Activated CD4-positive, alpha-beta memory T cell treated with anti-CD3 and anti-CD28 coated beads for 36 hours (primary cell): ENCODE measurements at places on chromosomes 6 and 20. TPM values are rescaled to one million over a fixed set of nuclear protein-coding genes. Genes with fewer than 3 reads are reported as not detected.

Gene OPRL1
- 0.63 TPM for total RNA-seq

DNA sequence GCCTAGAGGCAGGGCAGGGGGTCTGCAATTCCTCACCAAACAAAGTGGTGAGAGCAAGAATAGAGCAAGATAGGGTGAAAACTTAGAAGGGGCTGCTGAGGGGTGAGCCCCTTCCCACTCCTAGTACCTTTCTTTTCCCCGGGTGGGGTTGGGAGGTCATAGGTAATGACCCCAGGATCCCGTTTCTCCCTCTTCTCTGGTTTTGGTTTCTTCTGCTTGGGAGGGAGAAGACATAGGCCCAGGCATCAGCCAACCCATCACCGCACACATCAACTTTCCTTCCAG is 3.5 kb downstream of the VARS1 start:
- H3K27me3 ChIP-seq: no peaks in the 10 kb centered on the region
- no peak overlapping the region for H3K27ac ChIP-seq
- no peak for DNase-seq
- peaks cover 25% of the 10 kb centered on the region for H3K36me3 ChIP-seq

DNA sequence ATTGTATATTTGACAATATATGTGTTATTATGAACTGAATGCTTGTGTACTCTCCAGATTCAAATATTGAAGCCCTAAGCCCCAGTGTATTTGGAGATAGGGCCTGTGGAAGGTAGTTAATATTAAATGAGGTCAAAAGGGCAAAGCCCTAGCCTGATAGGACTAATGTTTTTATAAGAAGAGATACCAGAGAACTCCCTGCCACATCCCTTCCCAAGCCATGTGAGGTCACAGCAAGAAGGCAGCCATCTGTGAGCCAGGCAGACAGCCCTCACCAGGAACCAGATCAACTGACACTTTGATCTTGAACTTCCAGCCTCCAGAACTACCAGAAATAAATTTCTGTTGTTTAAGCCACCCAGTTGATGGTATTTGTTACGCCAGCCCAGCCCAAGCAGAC is 36.4 kb upstream of the FBXL4 start:
- H3K27ac ChIP-seq: no peak overlapping the region
- H3K36me3 ChIP-seq: no peaks in the 10 kb centered on the region
- DNase-seq: no peak
- H3K4me3 ChIP-seq: no peak overlapping the region
- peaks cover 11% of the 10 kb centered on the region for H3K27me3 ChIP-seq

DNA sequence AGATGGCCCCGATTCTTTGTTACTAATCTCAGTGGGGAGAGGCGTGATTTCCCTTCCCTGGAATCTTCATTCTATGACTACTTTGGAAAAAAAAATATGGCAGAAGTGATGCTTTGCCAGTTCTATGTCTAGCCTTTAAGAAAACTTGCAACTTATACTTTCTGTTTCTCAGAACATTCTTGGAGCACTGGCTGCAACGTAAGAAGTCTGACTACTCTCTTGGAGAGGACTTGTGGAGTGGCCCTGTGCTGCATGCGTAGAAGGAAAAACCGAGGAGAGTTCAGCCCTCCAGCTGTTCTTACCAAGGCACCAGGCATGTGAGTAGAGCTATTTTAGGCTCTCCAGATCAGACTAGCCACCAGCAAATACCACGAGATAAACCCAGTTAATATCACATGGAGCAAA is 77.6 kb upstream of the STXBP5 start:
- H3K27ac ChIP-seq: no peak overlapping the region
- peaks cover 4% of the 10 kb centered on the region for H3K4me1 ChIP-seq
- peaks cover 2% of the 10 kb centered on the region for H3K27me3 ChIP-seq
- no peak for DNase-seq
- no peak overlapping the region for H3K4me3 ChIP-seq

DNA sequence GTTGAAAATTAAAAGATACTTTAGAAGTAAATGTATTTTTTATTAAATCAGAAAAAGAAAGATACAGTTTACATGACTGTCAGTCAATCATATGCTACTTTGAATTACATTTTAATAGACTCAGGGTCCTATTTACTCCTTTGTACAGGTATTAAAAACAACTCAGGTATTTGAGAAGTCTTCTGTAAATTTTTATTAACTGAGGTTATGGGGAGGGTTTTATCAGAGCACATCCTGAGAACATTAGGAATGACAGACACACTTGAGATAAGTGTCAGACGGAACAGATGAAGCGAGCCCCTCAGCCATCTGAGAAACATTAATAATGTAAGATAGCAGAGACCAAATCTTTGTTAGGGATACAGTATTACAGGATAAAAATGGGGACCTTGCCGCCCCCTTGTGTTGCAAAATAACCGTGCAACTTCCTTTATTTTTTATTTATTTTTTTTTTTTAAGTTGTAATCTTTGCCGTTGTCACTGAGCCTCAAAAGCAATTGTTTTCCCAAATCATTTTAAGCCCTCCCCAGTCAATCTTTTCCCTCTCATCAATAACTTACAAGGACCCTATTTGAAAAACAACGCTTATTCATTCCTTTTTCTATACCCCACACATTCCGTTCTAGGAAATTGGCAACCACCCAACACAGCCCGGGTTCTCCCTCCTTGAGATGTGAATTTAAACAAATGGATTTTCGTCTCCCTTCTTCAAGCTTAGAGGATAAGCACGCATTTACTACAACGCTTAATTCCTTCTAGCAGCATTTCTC is 126.7 kb downstream of the BCAS1 start:
- no peaks in the 10 kb centered on the region for H3K27me3 ChIP-seq
- peaks cover 28% of the 10 kb centered on the region for H3K4me1 ChIP-seq
- H3K36me3 ChIP-seq: no peaks in the 10 kb centered on the region
- no peak overlapping the region for H3K27ac ChIP-seq
- no peak overlapping the region for H3K4me3 ChIP-seq

- peaks cover 3% of the 10 kb centered on the region for H3K36me3 ChIP-seq
- H3K27me3 ChIP-seq: no peaks in the 10 kb centered on the region
- DNase-seq: no peak
- no peak overlapping the region for H3K27ac ChIP-seq
- H3K4me1 ChIP-seq: peaks cover 51% of the 10 kb centered on the region
Measured at GRCh38 chr6:158323561-158323958, 11.3 kb downstream of the TULP4 start.

GRCh38 chr20:4836935-4837334 is 115.2 kb downstream of the PRND start:
- H3K27me3 ChIP-seq: no peaks in the 10 kb centered on the region
- H3K36me3 ChIP-seq: no peaks in the 10 kb centered on the region
- peaks cover 2% of the 10 kb centered on the region for H3K4me1 ChIP-seq
- no peak overlapping the region for H3K4me3 ChIP-seq
- DNase-seq: no peak
- no peak overlapping the region for H3K27ac ChIP-seq

DNA sequence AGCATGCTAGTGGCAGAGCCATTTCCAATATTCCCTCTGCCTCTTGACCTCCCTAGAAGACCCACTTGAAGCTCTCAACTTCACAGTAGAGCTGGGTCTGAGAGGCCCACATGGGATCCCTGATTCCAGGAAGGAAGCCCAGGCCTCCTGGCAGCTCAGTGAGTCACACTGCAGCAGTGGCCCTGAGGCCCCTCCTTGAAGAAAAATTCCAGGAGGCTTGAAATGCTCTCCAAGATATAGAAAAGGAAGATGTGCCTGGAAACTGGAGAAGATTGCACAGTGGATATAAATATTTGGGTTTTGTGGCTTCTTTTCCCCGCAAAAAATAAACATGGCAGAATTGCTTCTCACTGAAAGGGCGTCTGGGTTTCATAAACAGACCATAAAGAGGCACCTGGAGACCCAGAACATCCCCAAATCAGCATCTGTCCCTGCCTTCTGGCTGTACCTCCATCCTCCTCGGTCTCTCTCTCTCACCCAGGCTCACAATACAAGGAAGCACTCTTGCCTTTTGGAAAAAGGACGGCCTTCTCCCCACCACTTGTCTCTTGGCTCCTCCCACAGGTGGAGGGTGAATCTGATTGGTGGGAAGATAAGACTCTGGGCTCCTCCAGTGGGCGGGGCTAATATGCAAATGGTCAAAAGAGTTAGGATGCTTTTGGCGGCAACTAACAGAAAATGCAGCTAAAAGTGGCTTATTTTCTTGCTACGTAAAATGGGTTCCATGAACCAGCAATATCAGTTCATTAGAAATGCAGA is 200.0 kb upstream of the SULF2 start:
- H3K27me3 ChIP-seq: peaks cover 8% of the 10 kb centered on the region
- DNase-seq: no peak
- H3K27ac ChIP-seq: no peak overlapping the region
- no peak overlapping the region for H3K4me3 ChIP-seq

Gene ARMH2
- total RNA-seq: not detected

- H3K36me3 ChIP-seq: no peaks in the 10 kb centered on the region
- peaks cover 18% of the 10 kb centered on the region for H3K4me1 ChIP-seq
- DNase-seq: peak; percentile 92
- no peak overlapping the region for H3K27ac ChIP-seq
- no peaks in the 10 kb centered on the region for H3K27me3 ChIP-seq
- no peak overlapping the region for H3K4me3 ChIP-seq
Measured at GRCh38 chr6:31396422-31397152, 6.8 kb upstream of the MICA start.

Gene MMP24
- not detected for total RNA-seq

Gene TFAP2C
- total RNA-seq: not detected

DNA sequence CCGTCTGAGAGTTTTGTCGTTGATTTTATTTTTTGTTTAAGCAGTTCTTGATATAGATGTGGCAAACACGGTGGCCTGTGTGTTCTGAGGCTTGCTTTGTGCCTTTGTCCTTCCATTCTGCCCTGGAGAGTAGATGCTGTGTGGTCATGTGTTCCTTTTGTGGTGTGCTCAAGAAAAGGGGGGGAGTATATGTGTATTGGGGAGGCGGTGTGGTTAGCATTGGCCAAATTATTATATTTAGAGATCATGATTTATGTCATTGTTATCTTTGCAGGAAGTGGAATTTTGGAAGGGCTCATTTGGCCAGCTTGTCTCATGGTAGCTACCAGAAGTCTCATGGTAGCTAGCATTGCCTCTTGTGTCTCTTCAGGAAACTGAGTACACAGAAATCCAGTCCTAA is 16.4 kb downstream of the RREB1 start:
- no peak overlapping the region for H3K4me3 ChIP-seq
- no peaks in the 10 kb centered on the region for H3K27me3 ChIP-seq
- peaks cover 54% of the 10 kb centered on the region for H3K4me1 ChIP-seq
- H3K36me3 ChIP-seq: peaks cover 16% of the 10 kb centered on the region
- H3K27ac ChIP-seq: no peak overlapping the region
- no peak for DNase-seq

DNA sequence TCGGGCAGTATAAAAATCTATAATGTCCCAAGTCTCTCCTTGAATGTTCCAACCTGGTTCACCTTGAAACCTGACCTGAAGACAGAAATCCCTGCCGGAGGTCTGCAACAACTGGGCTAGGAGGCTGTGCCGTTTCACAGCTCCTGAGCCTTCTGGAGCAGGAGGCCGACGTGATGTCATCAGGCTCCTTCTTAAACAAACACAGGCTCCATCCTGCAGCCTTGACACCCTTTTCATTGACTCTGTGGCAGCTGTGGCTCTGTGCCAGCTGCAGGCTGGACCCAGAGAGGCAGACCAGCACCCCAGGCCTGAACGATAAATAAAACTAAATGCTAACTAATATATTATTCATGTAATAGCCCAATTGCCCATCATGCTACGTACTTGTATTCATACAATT is 483.9 kb downstream of the CD83 start:
- peaks cover 11% of the 10 kb centered on the region for H3K4me1 ChIP-seq
- no peak overlapping the region for H3K27ac ChIP-seq
- DNase-seq: no peak
- no peaks in the 10 kb centered on the region for H3K36me3 ChIP-seq
- no peak overlapping the region for H3K4me3 ChIP-seq

Gene PTCRA
- not detected for total RNA-seq

Gene SRSF12
- 0.10 TPM for total RNA-seq

GRCh38 chr20:18831830-18832499 is 18.4 kb downstream of the SCP2D1 start:
- H3K4me3 ChIP-seq: no peak overlapping the region
- H3K27ac ChIP-seq: no peak overlapping the region
- no peaks in the 10 kb centered on the region for H3K4me1 ChIP-seq
- DNase-seq: no peak

DNA sequence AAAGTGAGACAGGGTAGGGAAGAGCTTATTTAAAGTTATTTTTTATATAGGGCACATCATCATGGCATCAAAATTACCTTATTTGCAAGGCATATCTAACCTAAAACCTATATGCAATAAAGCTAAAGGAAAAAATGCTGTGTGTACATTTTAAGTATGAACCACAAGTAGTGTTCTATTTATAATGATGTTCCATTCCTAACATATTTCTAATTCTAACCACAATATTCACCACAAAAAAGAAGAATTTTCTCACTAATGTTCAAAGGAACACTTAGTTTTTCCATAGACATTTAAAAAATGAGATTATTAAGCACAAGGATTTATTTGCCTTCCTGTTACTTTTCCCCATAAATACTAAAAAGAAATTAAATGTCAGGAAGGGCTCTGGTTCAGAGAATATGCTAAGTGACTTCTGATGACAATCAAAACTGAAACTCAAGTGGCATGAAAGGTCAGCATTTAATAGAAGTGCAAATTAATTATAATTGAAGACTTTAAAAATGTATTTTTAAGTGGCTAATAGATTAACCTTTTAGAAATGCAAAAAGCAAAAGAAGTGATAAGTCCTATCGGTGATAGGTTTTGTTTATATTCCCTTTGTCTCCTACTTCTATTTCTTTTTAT is 25.1 kb downstream of the GPR63 start:
- H3K27me3 ChIP-seq: peaks cover 5% of the 10 kb centered on the region
- DNase-seq: no peak
- no peaks in the 10 kb centered on the region for H3K36me3 ChIP-seq

Gene ALDH5A1
- total RNA-seq: 13.1 TPM

DNA sequence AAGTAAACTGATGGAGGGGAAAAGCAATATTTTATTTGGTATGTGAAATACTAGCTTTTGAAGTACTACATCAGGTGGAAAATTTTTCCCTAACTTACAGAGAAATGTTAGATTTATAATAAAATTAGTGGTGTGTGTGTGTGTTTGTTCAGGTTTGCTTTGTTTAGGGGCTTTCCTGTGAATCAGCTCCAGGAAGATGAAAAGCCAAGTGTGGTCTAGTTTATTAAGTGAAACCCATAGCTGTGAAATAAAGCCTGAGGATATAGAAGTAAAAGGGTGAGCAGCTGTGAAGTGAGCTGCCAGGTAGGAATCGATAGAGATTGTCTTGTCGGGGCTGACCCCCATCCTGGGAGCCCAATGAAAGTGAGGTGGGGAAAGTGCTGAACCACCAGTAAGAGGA is 347.6 kb upstream of the IMPG1 start:
- H3K4me1 ChIP-seq: no peaks in the 10 kb centered on the region
- no peaks in the 10 kb centered on the region for H3K27me3 ChIP-seq
- no peak for DNase-seq
- H3K36me3 ChIP-seq: no peaks in the 10 kb centered on the region

Gene LPA
- total RNA-seq: not detected

DNA sequence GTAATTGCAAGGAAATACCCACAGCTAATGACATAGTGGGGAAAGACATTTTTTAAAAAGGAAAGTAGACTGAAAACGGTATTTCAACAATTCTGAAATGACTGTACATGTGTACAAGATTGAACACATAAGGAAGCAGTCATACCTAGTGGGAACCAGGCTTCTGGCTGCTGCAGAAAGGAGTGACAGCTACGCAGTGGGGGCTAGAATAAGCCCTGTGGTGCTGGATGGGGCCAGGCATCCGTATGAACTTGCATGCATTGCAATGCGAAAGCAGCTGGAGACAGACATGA is 54.9 kb upstream of the GPR31 start:
- no peak overlapping the region for H3K27ac ChIP-seq

- H3K36me3 ChIP-seq: peaks cover 2% of the 10 kb centered on the region
- DNase-seq: no peak
- H3K27me3 ChIP-seq: peaks cover 31% of the 10 kb centered on the region
- no peak overlapping the region for H3K4me3 ChIP-seq
- peaks cover 3% of the 10 kb centered on the region for H3K4me1 ChIP-seq
- no peak overlapping the region for H3K27ac ChIP-seq
Measured at GRCh38 chr6:57822896-57823358, 505.5 kb downstream of the PRIM2 start.
